HCT116 (cell line): ENCODE measurements at places on chromosomes 2 and 18. TPM values are rescaled to one million over a fixed set of nuclear protein-coding genes. Genes with fewer than 3 reads are reported as not detected.

Gene SAG
- total RNA-seq: not detected

Gene ATP9B
- total RNA-seq: 17.8 TPM

Gene HRH4
- not detected for total RNA-seq

Gene KCNG2
- not detected for total RNA-seq

Gene POTEI
- 1.2 TPM for total RNA-seq

- no peak overlapping the region for H3K4me3 ChIP-seq
- H3K27me3 ChIP-seq: no peaks in the 10 kb centered on the region
- no peaks in the 10 kb centered on the region for H3K4me1 ChIP-seq
- no peaks in the 10 kb centered on the region for H3K36me3 ChIP-seq
- H3K27ac ChIP-seq: no peak overlapping the region
- DNase-seq: no peak
Measured at GRCh38 chr2:24723191-24723590, 70.0 kb downstream of the PTRHD1 start.

GRCh38 chr2:226888971-226889370 lies 53.1 kb downstream of the RHBDD1 start:
- H3K27me3 ChIP-seq: no peaks in the 10 kb centered on the region
- no peaks in the 10 kb centered on the region for H3K4me1 ChIP-seq
- no peak overlapping the region for H3K27ac ChIP-seq
- DNase-seq: no peak
- H3K4me3 ChIP-seq: no peak overlapping the region
- H3K36me3 ChIP-seq: peaks cover 6% of the 10 kb centered on the region; the same call in 1 of the 2 replicates

- DNase-seq: peak; percentile 61
- H3K4me1 ChIP-seq: peaks cover 19% of the 10 kb centered on the region
Measured at GRCh38 chr18:2515908-2516625, 55.2 kb downstream of the METTL4 start.

DNA sequence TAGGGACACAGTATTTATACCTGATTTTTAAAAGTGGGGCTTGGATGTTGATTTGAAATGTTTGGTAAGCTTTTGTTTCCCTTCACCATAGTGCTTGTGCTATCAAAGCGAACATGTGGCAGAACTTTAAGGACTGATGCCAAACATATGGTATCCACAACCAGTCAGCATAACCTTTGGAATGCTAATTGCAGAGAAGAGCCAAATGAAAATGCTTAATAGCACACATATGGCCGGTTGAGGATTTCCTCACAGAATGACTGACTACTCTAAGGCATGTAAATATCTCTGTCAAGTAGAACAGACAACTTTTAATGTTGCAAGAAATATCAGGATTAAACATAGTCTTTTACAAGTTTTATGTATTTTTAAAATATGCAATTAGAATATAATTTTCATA lies 120.9 kb upstream of the COL3A1 start:
- H3K27ac ChIP-seq: no peak overlapping the region
- H3K4me3 ChIP-seq: no peak overlapping the region
- no peaks in the 10 kb centered on the region for H3K4me1 ChIP-seq
- no peaks in the 10 kb centered on the region for H3K27me3 ChIP-seq

DNA sequence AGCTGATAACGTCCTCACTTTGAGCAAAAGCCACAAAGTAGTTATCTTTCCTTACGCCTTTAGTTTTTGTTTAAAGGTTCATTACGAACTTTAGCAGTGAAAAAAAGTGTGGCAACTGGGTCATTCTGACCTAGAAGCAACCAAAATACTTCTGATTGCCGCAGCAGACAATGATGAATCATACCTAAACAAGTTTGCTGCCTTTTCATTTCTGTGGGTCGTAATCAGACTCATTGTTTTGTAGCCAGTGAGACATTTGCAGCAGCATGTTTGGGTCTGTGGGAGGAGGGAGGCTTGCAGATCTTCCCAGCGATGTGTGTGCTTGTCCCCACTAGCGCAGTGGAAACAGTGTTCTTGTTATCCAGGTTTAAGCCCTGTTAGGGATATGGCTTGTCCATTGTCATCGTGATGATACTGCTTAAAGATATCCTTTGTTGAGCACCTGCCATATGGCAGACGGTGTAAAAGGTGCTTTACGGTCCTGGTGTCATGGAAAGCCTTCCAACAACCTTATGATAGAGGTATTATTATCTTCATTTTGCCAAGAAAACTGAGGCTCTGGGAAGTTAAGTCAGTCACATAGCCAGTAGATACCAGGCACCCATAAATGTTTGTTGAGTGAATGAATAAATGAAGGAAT lies 1.3 kb upstream of the GREB1 start:
- no peaks in the 10 kb centered on the region for H3K4me1 ChIP-seq
- H3K36me3 ChIP-seq: no peaks in the 10 kb centered on the region
- no peak overlapping the region for H3K27ac ChIP-seq
- no peak for DNase-seq
- H3K27me3 ChIP-seq: 0 out of 2 replicates have a peak, but pooled peaks cover 4% of the 10 kb centered on the region

DNA sequence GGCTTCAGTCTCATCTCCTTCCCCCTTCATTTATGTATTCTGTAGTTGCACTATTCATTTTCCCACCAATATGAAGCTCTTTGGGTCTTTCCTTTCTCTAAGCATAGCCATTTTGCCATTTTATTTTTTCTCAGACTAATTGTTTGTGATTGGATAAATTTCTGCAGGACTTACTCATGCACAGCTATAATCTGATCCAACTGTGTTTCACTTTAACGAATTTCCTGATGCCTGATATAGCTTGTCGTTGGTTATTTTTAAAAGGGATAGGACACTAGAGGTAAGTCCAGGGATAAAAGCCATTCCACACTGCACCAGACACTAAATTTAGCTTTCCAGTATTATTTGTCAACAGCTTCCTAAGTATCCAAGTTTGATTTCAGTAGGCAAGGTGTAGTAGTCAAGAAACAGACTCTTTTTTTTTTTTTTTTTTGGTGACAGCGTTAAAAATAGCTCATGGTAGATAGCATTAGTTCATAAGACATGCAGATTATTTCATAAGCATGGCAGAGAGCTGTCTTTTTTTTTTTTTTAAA lies 17.4 kb downstream of the ASB18 start:
- no peak overlapping the region for H3K4me3 ChIP-seq
- DNase-seq: no peak
- H3K36me3 ChIP-seq: no peaks in the 10 kb centered on the region
- no peaks in the 10 kb centered on the region for H3K4me1 ChIP-seq

DNA sequence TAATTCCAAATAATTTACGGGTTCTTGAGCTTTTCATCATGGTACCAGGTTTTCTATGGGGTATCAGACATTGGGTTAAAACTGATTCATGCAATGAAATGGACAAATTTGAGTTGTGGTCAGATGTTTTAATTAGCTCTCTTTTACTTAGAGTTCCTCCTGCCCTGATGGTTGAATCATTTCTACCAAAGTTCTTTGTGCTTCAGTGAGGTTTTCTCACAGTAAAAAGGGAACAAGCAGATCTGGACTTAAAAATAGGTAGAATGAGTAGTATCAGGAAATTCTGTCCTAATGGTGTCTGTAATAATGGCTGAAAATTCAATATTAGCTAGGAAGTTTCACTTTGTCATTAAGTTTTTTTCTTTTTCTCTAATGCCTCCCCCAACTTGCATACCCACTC lies 159.7 kb upstream of the LRRTM1 start:
- no peak overlapping the region for H3K4me3 ChIP-seq
- no peak overlapping the region for H3K27ac ChIP-seq
- H3K27me3 ChIP-seq: no peaks in the 10 kb centered on the region
- H3K36me3 ChIP-seq: no peaks in the 10 kb centered on the region
- no peaks in the 10 kb centered on the region for H3K4me1 ChIP-seq

DNA sequence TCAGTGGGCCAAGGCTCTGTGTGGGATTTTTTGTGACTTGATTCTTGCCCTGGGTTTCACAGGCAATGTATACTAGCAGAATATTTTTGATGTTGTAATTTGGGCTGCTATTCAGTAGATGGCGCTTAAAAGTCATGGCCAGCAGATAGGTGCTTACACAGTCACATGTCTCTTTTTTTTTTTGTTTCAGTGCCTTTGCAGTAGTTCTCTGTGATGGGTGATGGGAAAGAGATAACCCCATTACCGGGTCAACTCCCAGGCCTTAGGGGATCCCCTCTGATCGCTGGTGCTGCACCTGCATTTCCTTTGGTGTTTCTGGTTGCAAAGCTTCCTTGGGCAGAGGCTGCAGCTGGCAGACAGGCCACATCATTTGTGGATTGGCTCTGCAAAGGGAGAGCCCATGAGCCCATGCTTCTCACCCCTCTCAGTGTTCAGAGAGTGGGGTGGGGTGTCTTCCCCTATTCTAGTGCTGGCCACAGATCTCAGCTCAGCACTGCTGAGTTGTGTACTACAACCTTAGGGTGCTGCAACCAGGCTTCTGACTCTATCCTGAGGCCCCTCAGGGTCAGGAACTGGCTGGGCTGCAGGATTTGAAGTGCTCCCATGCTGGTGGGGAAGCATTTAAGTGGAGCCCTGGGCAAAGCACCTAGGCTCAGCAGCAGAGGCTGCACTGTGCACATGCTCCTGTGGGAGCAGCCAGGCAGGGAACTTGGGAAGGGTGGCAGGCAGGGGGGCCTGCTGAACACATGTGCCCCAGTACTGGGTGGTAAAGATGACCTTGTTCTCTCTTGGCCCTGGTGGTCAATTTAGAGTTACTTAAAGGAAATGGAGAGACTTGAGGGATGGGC lies 219.8 kb upstream of the SPHKAP start:
- no peaks in the 10 kb centered on the region for H3K27me3 ChIP-seq
- H3K4me1 ChIP-seq: no peaks in the 10 kb centered on the region
- DNase-seq: no peak
- H3K4me3 ChIP-seq: no peak overlapping the region

GRCh38 chr18:59041819-59042815 lies 97.6 kb upstream of the SEC11C start:
- H3K36me3 ChIP-seq: no peaks in the 10 kb centered on the region
- no peak overlapping the region for H3K27ac ChIP-seq
- DNase-seq: no peak
- H3K4me3 ChIP-seq: no peak overlapping the region
- H3K27me3 ChIP-seq: peaks cover under 1% of the 10 kb centered on the region; the same call in 1 of the 2 replicates
- H3K4me1 ChIP-seq: no peaks in the 10 kb centered on the region

DNA sequence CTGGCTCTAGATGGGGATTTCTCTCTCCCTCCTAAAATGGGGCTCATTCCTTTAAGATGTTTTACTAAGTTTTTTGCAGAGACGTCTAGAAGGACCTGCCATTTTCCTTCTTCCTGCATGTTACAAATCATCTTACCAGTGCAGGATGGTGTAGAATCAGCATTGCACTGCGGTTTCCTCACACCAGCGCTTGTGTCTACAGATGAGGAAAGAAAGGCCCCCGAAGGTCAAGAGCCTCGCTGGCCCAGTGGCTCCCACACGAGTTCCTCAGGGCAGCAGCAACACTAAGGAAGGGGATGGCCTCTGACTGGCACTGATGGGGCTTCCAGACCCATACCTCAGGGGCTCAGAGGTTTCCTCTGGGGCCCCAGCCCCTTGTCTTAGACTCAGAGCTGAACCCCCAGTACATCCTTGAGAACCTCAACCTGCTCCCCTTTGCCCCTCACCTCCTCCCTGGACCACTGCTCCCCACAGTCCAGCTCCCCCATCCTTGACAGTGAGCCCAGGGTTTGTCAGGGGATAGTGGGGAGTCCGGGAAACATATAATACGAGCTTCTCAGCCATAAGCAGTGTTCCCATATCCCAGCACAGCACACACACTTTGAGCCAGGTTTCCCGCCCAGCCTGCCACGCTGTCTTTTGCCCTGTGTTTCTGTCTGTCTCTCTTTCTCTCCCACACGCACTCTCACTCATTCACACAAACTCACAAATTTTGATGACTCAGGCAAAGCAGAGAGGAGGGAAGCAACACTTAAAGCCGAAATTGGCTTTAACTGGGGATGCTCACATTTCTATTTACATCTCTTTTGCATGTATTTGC lies 29.4 kb downstream of the ZFP36L2 start:
- H3K36me3 ChIP-seq: no peaks in the 10 kb centered on the region
- peaks cover 39% of the 10 kb centered on the region for H3K4me1 ChIP-seq
- H3K27me3 ChIP-seq: no peaks in the 10 kb centered on the region
- DNase-seq: no peak
- no peak overlapping the region for H3K27ac ChIP-seq

- DNase-seq: no peak
- no peak overlapping the region for H3K27ac ChIP-seq
- no peak overlapping the region for H3K4me3 ChIP-seq
- H3K4me1 ChIP-seq: no peaks in the 10 kb centered on the region
Measured at GRCh38 chr2:16726147-16726546, 60.5 kb upstream of the CYRIA start.

GRCh38 chr2:45843136-45843535 lies 191.7 kb downstream of the PRKCE start:
- no peak overlapping the region for H3K27ac ChIP-seq
- H3K4me1 ChIP-seq: no peaks in the 10 kb centered on the region
- H3K27me3 ChIP-seq: no peaks in the 10 kb centered on the region
- H3K4me3 ChIP-seq: no peak overlapping the region
- no peaks in the 10 kb centered on the region for H3K36me3 ChIP-seq

DNA sequence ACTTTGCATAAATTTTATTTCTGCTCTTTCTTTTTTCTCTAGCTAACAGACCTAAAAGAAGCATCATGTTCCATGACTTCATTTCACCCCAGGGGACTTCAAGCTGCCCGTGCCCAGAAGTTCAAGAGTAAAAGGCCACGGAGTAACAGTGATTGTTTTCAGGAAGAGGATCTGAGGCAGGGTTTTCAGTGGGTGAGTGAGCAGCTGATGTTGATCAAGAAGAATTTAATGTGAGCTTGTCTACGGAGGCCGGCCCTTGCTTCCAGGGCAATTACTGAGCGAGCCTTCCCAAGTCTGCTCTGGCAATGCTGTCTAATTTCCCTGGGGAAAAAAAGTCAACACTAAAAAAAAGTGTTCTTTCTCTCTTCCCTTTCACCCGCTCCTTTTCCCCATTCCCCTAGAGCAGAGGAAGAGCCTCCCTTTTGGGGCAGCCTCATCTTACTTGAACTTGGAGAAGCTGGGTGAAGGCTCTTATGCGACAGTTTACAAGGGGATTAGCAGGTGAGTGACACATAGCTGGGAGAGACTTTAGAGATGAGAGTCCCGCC lies 1.2 kb downstream of the CDK15 start:
- no peak for DNase-seq
- no peak overlapping the region for H3K27ac ChIP-seq
- H3K4me1 ChIP-seq: no peaks in the 10 kb centered on the region
- H3K36me3 ChIP-seq: no peaks in the 10 kb centered on the region
- H3K27me3 ChIP-seq: no peaks in the 10 kb centered on the region

DNA sequence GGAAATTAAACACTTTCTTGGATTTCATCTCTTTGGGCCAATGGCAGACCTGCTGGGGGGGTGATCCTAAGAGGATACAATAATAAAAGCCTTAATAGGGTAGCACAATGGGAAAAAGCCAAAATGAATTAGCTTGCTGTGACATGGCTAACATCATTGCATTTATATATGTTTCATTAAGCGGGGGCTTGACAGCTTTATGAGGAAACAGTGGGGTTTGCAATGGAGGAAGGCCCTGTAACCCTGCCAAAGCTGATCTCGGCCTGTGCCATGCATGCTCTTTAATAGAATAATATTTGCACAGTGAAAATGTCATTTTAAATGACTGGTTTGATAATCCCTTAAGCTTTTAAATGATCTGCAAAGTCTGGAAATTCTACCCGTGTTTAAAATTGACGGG lies 291.5 kb downstream of the SLC4A3 start:
- DNase-seq: no peak
- H3K4me1 ChIP-seq: no peaks in the 10 kb centered on the region
- H3K27ac ChIP-seq: no peak overlapping the region
- H3K27me3 ChIP-seq: no peaks in the 10 kb centered on the region
- H3K4me3 ChIP-seq: no peak overlapping the region
